ENCODE measurements at places on chromosomes 2 and 18. TPM values are rescaled to one million over a fixed set of nuclear protein-coding genes. Genes with fewer than 3 reads are reported as not detected.

AKAIN1 gene
- total RNA-seq: not detected

DSG4 gene
- not detected for total RNA-seq

- H3K27me3 ChIP-seq: no peaks in the 10 kb centered on the region
- H3K27ac ChIP-seq: no peak overlapping the region
- no peaks in the 10 kb centered on the region for H3K36me3 ChIP-seq
These were observed 39.1 kb upstream of the MC4R start for GRCh38 chr18:60411715-60412114.

DNA sequence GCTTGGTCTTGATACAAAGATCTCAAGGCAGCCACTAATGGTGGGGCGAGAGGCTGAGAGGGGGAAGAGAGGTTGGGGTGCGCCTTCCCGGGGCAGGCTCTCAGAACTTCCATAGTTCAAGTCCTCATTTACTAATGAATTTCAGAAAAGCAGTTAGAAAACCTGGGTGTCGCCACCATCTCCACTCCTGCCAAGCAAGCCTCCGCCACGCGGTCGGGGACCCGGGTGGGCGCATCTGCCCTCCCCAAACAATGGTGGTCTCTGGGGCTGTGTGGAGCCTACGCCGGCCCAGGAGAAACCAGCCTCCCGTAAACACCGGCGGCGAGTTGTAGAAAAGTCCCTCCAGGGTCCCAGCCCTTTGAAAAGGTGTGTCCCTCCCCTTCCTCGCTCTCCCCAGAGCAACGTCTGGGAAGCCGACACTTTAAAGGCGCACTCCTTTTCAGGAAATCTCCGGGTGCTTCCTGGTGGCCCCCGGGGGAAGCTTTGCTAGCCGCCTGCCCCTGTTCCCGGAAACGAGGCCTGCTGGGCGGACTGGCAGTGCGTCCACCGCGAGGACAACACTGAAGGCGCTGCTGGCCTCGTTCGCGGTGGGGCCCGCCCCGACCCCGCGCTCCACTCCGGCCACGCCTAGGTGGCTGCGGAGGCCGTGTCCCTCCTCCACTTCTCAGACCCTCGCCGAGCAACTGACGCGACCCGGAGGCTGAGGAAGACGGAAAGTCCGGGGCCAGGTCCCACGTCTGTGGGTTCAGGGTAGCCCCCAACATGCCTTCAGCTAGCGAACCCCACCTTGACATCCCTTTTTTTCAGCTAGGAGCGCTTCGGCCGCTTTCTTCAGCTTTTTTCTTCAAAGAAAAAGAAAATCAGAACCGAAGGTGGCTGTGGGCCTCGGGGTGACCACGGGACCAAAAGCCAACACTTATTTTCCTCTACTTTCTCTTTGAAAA is 16.8 kb downstream of the EVX2 start:
- no peaks in the 10 kb centered on the region for H3K36me3 ChIP-seq
- H3K27me3 ChIP-seq: peaks cover 86% of the 10 kb centered on the region
- peaks cover 11% of the 10 kb centered on the region for H3K4me1 ChIP-seq
- H3K4me3 ChIP-seq: peak overlapping the region; percentile 50
- H3K27ac ChIP-seq: no peak overlapping the region

GRCh38 chr2:41605914-41606313 is 441.9 kb upstream of the PKDCC start:
- no peak overlapping the region for H3K4me3 ChIP-seq
- no peak for DNase-seq
- no peaks in the 10 kb centered on the region for H3K27me3 ChIP-seq
- no peaks in the 10 kb centered on the region for H3K36me3 ChIP-seq
- H3K27ac ChIP-seq: no peak overlapping the region

DNA sequence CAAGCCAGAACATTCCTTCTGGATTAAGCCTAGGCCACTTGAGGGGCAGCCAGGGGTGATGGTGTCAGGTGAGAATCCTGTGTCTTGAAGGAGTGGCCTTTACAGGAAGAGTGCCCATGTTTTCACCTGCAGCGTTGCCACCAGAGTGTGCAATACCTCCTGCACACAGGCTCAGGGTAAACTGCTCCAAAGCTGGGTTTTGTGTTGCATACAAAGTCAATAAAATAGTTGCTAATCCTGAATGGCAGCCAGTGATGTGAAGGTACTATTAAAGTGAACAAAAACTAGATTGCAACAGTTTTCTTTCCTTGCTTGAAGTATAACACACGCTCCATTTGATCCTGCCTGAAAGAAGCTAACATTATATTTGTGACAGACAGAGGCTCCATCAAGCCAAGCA is 64.4 kb upstream of the NRP2 start:
- no peak overlapping the region for H3K4me3 ChIP-seq
- no peak for DNase-seq
- peaks cover 7% of the 10 kb centered on the region for H3K27me3 ChIP-seq

DNA sequence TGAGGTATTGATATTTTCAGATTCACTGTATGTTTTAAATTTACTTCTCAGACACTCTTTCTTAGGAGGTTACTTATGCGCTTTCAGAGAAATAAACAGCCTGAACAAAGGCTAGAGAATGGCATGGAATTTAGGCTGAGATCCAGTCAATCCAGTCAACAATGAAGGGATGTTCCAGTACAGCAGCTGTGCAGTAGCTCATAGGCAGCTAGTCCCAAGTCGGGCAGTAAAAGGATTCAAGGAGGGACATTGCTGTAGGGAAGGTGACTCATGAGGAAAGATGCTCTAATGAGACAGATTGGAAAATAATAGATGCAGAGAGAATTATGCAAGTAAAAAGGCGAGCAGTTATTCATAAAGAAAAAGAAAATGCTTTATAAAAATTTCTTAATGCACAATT is 397.9 kb upstream of the RGPD4 start:
- H3K4me1 ChIP-seq: no peaks in the 10 kb centered on the region
- no peaks in the 10 kb centered on the region for H3K27me3 ChIP-seq
- no peaks in the 10 kb centered on the region for H3K36me3 ChIP-seq
- H3K27ac ChIP-seq: no peak overlapping the region
- DNase-seq: no peak

Data from activated T-cell treated with anti-CD3 and anti-CD28 coated beads, Interleukin-2, amount 50 U/mL, for 72 hours (primary cell).